Iris pigment epithelial cell (primary cell): ENCODE measurements at places on chromosomes 11 and 22.

GRCh38 chr22:30230787-30231461, 15.6 kb downstream of the LIF start:
- DNase-seq, result no peak

DNA sequence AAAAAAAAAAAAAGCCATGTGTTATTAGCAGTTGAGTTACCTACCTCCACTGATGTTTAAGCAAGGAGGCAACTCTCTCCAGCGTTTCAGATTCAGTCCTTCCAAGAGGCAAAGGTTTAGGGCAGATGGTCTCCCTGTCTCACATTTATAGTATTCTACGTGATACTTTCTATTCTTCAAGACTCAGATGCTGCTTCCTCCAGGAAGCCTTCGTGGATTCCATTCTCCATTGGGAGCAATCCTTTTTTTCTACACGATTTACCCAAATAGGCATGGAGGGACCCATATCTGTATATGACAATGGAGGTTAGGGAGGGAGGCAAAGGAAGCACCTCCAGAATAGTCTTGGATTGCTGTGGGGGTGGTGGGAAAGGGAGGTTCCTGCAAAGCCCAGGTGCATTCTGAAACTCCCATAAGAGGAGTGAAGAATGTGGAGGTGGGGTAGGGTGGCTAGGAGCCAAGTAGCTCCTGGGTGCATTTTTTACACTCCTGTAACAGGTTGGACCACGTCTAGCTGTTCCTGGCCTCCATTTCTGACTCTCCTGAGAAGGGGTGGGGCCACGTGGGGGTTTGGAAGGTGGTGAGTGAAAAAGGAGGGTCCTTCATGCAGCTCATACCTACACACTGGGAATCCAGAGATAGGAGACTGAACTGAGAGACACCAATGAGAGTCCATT, 16.2 kb downstream of the YPEL4 start:
- no peak for DNase-seq

DNA sequence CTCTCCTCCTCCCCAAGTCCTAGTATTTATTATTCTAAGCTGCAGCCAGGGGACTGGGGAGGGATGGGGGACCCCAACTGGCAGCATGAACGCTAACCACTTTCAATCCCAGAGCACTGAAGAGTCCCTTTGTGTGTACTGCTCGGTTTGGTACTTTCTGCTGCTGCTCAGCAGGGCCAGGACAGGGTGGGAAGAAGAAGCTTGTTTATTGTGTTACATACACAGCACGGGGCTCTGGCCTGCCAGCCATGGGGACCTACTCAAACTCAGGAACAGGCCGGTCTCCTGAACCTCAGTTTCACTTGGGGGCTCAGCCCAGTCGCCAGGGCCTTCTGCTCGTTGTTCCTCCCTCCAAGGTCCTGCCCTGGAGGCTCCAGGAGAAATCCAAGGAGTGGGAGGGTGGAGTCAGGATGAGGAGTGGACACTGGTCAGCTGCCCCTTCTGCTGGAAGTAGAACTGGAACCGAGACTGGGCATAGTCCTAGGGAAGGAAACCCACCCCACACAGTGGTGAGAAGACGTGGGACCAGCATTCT, 616 bp upstream of the CPT1B start:
- DNase-seq, result no peak

- DNase-seq, result peak; percentile 55
Observed at GRCh38 chr11:78453140-78453935, 35.7 kb upstream of the GAB2 start.

- no peak for DNase-seq
Observed at GRCh38 chr11:57162179-57162898, 19.4 kb upstream of the LRRC55 start.

GRCh38 chr11:88631497-88631896, 294.0 kb upstream of the CTSC start:
- DNase-seq, result peak; percentile 28

- no peak for DNase-seq
Observed at GRCh38 chr11:120516461-120517389, 5.2 kb downstream of the GRIK4 start.

DNA sequence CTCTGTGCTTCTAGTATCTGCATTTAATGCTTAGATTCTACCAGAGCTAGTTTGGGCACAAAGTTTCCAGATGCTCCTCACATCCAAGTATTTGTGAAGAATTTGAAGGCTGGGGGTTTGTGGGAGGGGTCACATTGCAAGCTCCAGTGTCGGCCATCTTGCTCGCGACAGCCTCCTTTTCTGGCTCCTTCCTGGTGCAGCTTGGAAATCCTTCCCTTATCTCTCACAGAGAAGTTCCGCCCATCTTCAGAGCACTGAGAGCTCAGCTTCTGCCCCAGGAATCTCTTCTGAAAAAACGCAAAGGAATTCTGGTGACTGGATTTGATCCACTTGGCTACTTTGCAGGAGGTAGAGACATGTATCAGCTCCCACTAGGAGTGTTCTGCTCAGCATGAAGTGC, 497.5 kb downstream of the TBC1D22A start:
- DNase-seq, result no peak

GRCh38 chr11:104096900-104097299, 60.5 kb downstream of the DDI1 start:
- no peak for DNase-seq

GRCh38 chr11:57357310-57357709, 19.2 kb downstream of the P2RX3 start:
- DNase-seq, result no peak

DNA sequence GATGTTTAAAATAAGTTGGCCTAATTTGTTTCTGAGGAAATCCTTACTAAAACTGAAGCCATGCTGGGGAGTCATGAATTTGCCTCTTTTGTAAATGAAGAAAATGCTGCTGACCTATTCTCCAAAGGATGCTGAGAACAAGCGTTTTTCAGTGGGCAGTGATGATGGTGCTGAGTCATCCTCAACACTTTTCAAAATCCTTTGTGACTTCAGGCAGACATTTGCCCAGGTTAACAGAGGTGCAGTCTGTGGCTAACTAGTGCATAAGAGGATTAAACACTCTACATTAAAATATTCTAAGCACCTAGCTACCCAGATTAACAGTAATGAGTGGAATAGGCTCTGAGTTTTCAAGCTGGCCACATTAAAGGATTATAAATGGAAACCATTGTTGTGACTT, 509.0 kb downstream of the DLG2 start:
- peak; percentile 28 for DNase-seq

- DNase-seq, result no peak
Observed at GRCh38 chr11:44893308-44893822, 57.3 kb downstream of the TP53I11 start.

DNA sequence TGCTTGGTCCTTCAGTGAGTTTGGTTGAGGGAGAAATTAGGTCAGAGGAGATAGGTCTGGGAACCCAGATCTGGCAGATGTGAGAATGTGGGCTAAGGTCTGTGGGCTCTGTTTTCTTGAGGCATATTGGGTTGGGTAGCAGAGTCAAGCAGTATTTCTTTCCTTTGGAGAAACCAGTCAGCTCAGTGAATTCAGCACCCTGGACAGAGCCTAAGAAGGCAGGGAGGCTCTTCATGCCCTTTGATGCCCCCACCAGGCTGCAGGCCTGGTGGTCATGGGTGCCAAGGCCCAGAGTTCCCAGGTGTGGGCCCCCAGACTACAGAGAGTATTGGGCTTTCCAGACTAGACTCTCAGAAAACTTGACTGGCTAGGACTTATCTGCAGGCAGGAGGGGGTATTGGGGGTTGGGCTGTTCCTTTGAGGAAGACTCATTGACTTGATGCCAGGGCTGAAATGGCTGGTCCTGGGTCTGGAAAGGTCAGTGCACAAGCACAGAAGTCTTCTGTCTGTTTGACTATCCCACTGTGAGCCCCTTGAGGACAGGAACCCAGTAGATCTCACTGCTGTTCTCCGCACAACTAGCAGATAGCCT, 45.3 kb upstream of the NECTIN1 start:
- peak; percentile 20 for DNase-seq

GRCh38 chr11:14399087-14399486, 40.1 kb upstream of the RRAS2 start:
- no peak for DNase-seq

GRCh38 chr11:9609841-9610240, 36.4 kb downstream of the WEE1 start:
- DNase-seq, result no peak

GRCh38 chr11:61980783-61981541, 13.5 kb upstream of the FTH1 start:
- DNase-seq, result no peak

GRCh38 chr11:862081-862661, 19.5 kb downstream of the TSPAN4 start:
- no peak for DNase-seq

GRCh38 chr11:35241531-35241930, 102.6 kb downstream of the CD44 start:
- no peak for DNase-seq

DNA sequence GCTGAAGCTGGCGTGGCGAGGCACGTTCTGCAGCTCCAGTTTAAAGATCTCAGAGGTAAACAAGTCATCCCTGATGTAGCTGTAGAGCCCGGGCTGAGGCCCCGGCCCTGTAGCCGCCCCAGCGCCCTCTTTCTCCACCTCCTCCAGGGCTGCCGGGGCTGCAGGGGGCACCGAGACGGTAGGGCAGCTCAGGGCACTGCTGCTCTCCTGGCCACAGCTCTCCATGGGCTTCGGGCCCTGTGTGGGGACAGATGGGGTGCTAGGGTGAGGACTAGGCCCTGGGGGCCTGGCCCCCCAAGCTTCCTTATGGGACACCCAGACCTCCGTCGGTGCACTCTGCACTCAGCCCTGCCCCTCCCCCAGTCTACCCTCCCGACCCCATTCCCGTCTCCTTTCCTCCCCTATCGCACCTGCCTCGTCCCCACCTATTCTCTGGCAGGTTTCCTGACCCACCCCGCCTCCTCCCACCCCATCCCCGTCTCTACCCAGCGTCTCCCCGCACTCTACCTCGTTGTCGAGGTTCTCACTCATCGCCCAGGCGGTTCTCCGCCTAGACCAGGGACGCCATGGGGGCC, 559 bp downstream of the RANBP1 start:
- DNase-seq, result no peak
